ENCODE measurements at places on chromosomes 7 and 10.

DNA sequence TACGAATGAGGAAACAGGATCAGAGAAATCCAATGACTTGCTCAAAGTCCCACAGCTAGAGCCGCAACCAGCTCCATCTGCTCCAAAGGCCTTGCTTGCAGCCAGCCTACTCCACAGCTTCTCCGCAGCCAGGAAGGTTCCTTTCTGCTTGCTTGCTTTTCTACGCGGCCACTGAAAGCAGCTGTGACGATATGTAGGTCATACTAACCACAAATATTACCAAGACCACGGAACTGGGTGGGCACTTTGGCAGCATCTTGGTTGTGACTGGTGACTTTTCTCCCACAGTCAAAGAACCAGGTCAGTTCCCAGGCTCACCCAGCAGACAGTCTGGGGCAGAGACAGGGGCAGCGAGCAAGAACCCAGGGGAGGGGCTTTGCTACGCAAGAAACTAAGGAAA is 86.4 kb downstream of the FAM53B start:
- no peak for DNase-seq

DNA sequence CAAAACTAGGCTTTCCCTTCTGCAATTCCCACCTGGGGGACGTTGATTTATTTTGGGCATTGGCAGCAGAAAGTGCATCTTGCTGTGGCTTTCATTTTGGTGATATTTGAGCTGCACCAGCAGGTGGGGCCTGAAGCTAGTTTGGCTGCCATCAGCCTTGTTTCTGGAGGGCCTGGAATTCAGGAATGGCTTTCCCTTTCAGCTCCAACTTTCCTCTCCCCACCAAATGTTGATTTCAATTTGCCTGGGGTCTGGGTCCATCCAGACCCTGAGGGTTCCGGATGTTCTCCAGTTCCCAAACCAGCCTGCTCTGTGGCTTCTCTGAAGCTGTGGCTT is 640.4 kb downstream of the TYW1 start:
- no peak for DNase-seq

DNA sequence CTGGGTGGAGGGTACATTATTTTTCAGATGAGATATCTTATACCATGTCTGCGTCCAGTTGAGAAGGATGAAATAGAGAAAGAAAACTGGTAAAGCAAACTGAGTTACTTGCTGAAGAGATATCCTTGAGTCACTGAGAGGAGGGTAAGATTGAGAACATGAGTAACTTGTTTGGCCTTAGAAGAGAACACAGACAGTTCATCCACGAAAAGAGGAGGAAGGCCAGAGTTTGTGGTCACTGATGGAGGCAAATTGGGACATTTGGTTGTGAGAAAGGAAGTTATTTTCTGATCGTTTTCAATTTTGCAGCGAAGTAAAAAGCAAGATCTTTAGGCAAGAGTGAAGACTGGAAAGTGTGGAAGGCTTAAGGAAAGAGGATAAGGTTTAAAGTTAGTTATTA is 15.6 kb downstream of the MBL2 start:
- no peak for DNase-seq

- DNase-seq, result no peak
Observed at GRCh38 chr7:31023877-31024276, 28.2 kb upstream of the ADCYAP1R1 start.
